ENCODE measurements at places on chromosomes 3 and 15. TPM values are rescaled to one million over a fixed set of nuclear protein-coding genes. Genes with fewer than 3 reads are reported as not detected.

GRCh38 chr15:60989696-60990095, 239.4 kb downstream of the RORA start:
- DNase-seq = no peak

DNA sequence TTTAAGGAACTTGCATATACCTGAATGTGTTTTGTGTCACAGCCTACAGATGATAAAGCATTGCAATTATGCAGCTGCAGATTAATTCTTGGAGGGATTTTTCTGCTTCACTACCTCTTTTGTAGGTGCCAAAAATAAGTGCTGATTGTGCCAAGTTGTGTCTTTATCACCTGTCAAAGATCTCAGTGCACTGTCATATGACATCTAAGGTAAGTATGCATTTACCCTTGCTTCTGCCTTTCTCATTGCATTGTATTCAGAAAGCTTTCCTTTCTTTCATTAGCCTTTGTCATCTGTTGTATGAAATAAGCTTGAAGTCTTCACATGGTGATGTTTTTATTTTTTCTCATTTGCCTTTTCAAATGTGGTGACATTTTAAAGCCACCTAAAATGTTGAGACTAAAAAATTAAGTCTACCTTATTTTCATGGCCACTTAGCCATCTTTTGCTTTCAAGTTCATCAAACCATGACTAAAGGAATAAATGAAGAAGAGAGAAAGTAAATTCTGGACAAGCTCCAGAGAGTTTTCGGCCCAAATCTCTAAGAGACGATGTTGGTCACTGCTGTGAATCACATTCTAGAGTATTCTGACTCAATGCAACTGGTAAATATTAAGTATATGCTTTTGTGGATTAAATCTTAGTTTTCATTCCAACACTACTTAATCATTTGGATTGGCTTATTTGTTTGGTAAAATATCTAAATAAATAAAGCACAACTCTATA, 381.8 kb upstream of the EPHA3 start:
- DNase-seq = no peak

GRCh38 chr3:139124197-139124596, 79.5 kb upstream of the PRR23C start:
- no peak for DNase-seq

- DNase-seq = no peak
Observed at GRCh38 chr15:100651253-100651652, 48.9 kb downstream of the ASB7 start.

DNA sequence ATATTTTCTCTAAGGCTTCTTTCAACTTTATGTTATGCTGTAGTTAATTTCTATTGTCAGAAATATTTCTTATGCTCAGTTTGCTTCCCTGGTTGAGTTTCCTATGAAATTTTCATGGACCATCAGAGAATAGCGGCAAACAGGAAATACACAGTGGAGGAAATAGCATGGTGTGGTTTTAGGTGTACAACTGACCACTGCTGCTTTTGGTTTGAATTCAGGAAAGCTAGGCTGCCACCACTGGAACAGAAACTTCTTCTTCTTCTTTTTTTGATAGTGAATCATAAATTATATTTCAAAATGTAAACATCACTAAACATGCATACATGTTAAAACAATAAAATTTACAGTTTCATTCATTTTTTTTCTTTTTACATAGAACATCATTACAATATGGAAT, 316.6 kb upstream of the TGFBR2 start:
- peak; percentile 54 for DNase-seq

GRCh38 chr3:74089814-74090213, 465.1 kb upstream of the PDZRN3 start:
- no peak for DNase-seq

- no peak for DNase-seq
Observed at GRCh38 chr3:126028096-126028495, 55.8 kb downstream of the SLC41A3 start.

DNA sequence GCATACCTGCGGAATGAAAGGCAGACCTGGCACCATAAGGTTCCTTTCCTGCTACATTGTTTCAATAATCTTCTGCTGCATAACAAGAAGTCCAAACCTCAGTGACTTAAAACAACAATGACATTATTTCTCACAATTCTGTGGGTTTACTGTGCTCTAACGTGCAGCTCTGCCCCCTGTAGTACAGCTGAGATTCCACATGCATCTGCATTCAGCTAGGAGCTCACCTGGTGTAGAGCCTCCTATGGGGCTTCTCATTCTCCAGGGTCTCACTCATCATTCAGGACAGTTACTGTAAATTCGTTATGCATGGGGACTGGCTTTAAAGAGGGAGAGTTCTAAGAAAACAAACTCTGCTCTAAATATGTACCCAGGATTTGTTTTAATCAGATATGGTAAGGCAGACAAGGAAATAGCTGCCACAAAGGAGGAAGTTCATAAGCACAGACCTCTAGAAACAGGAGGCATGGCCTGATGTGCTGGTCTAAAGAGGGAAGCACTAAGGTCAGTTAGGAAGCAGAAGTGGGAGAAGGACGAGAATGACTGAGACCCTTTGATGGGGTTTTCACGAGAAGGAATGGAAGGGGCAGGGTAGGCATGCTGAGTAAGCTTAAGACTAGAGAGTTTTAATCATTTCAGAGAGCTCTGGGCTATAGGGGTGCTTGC, 347.0 kb downstream of the NEK10 start:
- DNase-seq = no peak

GRCh38 chr3:107589454-107589853, 66.7 kb downstream of the BBX start:
- DNase-seq = no peak

DNA sequence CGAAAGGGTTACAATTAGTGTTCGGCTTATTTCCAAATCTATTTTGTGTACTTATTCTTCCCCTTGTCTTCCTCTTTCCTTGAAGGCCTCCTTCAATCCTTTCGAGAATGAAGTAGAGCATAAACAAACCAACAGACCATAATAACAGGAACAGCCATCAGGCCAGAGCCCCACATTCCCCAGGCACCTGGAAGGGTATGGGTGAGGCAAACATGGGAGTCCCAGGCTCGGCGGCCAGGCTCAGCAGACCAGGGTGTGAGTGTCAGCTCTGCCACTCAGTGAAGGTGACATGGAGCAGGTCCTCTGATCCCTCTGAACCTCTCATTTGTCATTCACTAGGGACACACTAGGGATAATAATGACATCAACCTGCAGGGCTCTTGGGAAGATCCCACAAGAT, 13.8 kb downstream of the ALS2CL start:
- no peak for DNase-seq

- no peak for DNase-seq
Observed at GRCh38 chr3:140752499-140752898, 74.6 kb downstream of the TRIM42 start.

GRCh38 chr3:12982619-12983101, 90.6 kb downstream of the IQSEC1 start:
- no peak for DNase-seq

GRCh38 chr3:138125548-138126221, 6.5 kb downstream of the A4GNT start:
- no peak for DNase-seq

DNA sequence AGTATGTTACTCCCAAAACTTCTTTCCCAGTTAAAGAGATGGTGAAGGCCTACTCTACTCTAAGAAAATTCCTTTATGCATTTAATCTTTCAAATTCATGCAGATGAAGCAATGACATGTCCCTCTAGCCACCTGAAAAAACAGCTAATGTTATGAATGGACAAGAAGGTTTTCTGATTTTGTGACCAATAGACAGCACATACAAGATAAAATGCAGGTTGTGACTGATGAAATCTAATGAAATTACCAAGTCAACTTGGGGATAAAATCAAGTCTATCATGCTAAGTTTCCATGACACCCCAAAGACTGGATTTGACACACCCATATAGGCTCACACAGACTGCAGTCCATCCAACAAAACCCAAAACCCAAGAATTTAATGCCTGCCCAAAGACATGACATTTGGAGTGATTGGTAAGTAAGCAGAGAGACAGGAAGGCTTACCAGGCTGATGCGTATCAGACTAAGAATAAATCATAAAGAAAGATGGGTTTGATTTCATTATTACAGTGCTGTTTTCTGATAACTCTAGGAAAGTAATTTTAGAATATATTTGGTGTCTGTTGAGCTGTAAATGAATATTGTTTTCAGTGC, 26.4 kb downstream of the CD47 start:
- no peak for DNase-seq

- no peak for DNase-seq
Observed at GRCh38 chr3:7934362-7934761, 567.3 kb upstream of the LMCD1 start.

DNA sequence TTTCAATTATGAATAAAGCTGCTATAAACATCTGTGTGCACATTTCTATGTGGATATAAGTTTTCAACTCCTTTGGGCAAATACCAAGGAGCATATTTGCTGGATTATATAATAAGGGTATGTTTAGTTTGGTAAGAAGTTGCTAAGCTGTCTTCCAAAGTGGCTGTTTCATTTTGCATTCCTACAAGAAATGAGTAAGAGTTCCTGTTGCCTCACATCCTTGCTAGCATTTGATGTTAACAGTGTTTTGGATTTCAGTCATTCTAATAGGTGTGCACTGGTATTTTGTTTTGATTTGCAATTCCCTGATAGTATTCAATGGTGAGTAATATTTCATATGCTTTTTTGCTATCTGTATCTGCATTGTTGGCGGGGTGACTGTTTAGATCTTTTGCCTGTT, 120.7 kb upstream of the MDFIC2 start:
- DNase-seq = no peak

DNA sequence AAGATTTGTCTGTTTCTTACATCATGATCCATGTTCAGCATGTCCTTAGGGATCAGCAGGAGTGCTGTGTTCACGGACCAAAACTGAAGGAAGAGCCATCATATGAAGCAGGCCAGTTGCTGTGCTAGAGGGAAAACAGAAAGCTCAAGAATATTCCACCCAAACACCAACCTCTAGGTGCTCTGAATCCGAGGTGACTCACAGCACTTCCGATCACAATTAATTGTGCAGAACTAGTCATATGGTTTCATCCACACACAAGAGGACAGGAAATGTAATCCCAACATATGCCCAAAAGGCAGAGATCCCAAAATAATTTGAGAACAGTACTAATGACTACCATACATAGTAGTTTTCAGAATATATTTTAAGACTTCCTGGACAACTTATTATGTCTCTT, 257.9 kb upstream of the KCNH8 start:
- no peak for DNase-seq

- no peak for DNase-seq
Observed at GRCh38 chr3:60017631-60018030, 967.8 kb upstream of the CFAP20DC start.

GRCh38 chr3:56593455-56594158, 36.6 kb downstream of the CCDC66 start:
- DNase-seq = no peak

DNA sequence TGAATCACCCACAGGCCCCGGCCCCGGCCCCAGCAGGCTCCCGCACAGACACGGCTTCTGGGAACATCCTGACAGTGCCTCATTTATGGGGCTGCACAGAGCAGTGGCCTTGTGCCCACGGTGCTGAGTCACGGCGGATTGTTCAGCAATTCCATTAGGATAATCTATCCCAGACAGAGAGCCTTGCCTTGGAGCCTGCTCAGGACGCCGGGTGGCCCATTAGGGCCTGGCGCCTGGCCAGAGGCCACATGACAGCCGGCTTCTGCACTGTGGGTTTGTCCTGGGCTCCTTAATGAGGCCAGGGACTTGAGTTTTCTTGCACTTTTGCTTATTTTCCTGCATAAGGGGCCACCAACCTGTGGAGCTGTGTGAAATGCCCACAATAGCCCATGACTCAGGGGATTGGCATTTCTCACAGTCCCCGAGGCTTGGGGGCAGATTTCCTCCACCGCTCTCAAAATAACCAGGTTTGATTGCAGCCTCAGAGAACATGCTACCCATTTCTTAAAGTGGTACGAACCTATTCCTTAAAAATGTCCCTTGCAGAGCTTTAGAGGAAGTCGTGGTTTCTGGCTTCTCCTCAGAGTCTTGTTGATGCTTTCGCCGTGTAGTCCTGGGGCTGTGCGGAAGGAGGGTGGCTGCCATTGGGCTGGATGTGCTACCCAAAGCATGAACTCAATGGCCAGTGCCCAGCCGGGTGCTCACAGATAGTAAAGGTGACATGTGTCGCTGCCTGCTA, 19.0 kb downstream of the SYNM start:
- DNase-seq = peak; percentile 98

- DNase-seq = no peak
Observed at GRCh38 chr3:141266797-141267555, 35.4 kb downstream of the PXYLP1 start.

- DNase-seq = peak; percentile 31
Observed at GRCh38 chr3:194075802-194076460, 60.0 kb upstream of the HES1 start.

- DNase-seq = peak; percentile 75
Observed at GRCh38 chr3:68876112-68876713, 56.1 kb downstream of the TAFA4 start.

DNA sequence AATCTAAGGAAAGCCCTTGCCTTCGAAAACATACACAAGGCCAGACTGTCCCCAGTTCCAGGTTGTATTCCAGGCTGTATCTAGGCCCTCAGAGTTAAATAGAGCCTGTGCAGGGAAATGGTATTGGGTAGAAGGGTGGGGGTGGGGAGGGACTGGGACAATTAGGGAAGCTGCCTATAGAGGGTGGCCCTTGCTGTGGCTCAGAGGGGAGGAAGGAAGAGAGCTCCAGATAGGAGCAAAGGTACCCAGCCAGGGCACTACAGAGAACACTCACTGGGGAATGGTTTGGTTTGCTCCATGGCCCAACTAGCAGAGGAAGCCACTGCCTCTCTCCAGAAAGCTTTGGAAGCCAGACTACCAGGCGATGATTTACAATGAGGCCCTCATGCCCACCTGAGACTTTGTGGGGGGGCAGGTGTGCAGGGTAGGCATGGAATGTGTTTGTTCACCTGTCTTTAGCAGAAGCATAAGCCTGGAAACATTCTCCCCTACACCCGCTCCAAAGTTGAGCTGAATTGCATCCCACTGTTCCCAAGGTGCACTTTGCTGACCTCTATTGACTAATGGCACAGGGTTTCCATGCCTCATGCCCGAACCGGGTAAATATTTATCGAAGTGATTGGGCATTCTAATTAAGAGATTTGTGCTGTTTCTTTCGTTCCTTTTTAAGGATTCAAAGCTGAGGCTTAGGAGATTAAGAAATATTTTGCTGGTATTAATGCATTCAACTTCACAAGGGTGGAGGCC, 6.3 kb upstream of the TLE3 start:
- no peak for DNase-seq

Gene ECE2
- total RNA-seq = not detected

Gene CLDN1
- 0.13 TPM for total RNA-seq

Gene BAHD1
- 9.4 TPM for total RNA-seq

Gene SLC24A5
- not detected for total RNA-seq

Gene NCEH1
- total RNA-seq = 4.4 TPM

Gene ABHD17C
- total RNA-seq = 4.9 TPM

Gene DAZL
- total RNA-seq = not detected

Gene SERPINI2
- total RNA-seq = not detected

Gene TUSC7
- total RNA-seq = not detected

Gene ARPP21
- not detected for total RNA-seq

Gene CPLX3
- total RNA-seq = not detected

Gene DGKG
- 2.2 TPM for total RNA-seq

Gene LCTL
- total RNA-seq = not detected

Gene KLHL40
- total RNA-seq = not detected

Gene ZNF502
- 1.9 TPM for total RNA-seq

All from dermis microvascular lymphatic vessel endothelial cell (primary cell).